Caco-2 (cell line): ENCODE measurements at places on chromosomes 5 and 9. TPM values are rescaled to one million over a fixed set of nuclear protein-coding genes. Genes with fewer than 3 reads are reported as not detected.
A peak's percentile ranks its signal among the peaks of the same experiment; 100 is the strongest.

DNA sequence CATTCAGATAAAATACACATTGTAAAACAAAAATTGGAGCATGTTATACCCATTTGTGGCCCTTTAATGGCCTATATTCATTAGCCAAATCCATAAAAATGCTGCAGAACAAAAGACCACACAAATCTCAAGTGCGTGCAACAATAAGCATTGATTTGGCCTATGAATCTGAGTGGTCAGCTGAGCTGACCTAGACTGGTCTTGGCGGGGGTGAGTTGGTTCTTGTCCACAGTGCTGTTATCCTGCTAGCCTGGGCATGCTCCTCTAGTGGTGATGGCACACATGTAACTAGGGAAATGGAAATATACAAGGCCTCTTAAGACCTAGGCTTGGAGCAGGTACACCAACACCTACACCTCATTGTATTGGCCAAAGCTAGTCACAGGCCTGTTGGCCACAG lies 122.2 kb upstream of the TBCA start:
- H3K36me3 ChIP-seq: no peaks in the 10 kb centered on the region
- no peak for DNase-seq
- H3K4me1 ChIP-seq: no peaks in the 10 kb centered on the region
- H3K4me3 ChIP-seq: no peak overlapping the region
- H3K27ac ChIP-seq: no peak overlapping the region
- no peaks in the 10 kb centered on the region for H3K27me3 ChIP-seq

LECT2 gene
- 0.51 and 0.70 TPM in 2 replicates for total RNA-seq

- H3K27ac ChIP-seq: no peak overlapping the region
- no peaks in the 10 kb centered on the region for H3K36me3 ChIP-seq
- no peaks in the 10 kb centered on the region; the same call in 1 of the 2 replicates for H3K27me3 ChIP-seq
- DNase-seq: no peak
- no peak overlapping the region for H3K4me3 ChIP-seq
Measured at GRCh38 chr5:137283801-137284200, 215.3 kb downstream of the SPOCK1 start.

GRCh38 chr9:135344523-135344901 lies 135.1 kb upstream of the PPP1R26 start:
- no peaks in the 10 kb centered on the region for H3K36me3 ChIP-seq
- DNase-seq: no peak
- H3K27me3 ChIP-seq: peaks cover 2% of the 10 kb centered on the region; the same call in 1 of the 2 replicates
- H3K4me3 ChIP-seq: no peak overlapping the region
- no peak overlapping the region for H3K27ac ChIP-seq

DNA sequence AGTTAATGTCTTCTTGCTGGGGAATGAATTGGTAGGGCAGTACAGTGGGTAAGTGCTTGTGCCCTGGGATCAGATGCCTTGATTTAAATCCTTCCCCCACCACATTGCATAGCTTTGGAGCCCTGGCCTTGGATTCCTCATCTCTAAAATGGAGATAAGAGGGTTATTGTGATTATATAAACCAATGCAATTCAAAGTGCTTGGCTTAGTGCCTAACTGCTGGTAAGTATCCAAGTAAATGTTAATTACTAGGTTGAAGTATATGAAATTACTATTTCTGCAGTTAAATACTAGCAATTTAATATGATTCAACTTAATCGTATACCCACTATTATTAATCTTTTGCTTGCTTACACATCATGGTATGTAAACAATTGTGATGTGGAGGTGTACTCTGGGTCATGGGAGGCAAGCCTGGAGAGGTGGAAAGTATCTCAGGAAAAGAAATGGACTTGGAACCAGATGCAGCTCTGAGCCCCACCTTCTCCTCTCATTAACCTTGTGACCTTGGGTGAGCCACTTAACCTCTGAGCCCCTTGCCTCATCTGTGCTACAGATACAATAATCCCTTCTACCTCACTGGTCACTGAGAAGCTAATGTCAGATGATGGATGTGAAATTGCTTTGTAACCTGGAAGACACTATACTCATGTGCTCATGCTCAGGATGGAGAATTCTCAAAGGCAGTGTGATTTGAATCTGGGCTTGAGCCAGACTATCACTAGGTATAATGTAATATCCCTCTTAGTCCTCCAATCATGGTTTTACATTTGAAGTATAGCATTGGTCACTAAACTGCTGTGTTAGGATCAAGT lies 23.8 kb downstream of the NEUROG1 start:
- DNase-seq: no peak
- no peak overlapping the region for H3K27ac ChIP-seq
- H3K27me3 ChIP-seq: no peaks in the 10 kb centered on the region; the same call in 1 of the 2 replicates

DOCK8 gene
- 15.2 and 15.6 TPM in 2 replicates for total RNA-seq

- peaks cover 7% of the 10 kb centered on the region for H3K4me1 ChIP-seq
- H3K27ac ChIP-seq: peak overlapping the region; percentile 79
- no peaks in the 10 kb centered on the region for H3K27me3 ChIP-seq
- no peaks in the 10 kb centered on the region for H3K36me3 ChIP-seq
- no peak for DNase-seq
- no peak overlapping the region for H3K4me3 ChIP-seq
Measured at GRCh38 chr5:176995122-176995490, 11.5 kb downstream of the UIMC1 start.

- peaks cover 15% of the 10 kb centered on the region for H3K4me1 ChIP-seq
- no peak for DNase-seq
- no peak overlapping the region for H3K4me3 ChIP-seq
- H3K27me3 ChIP-seq: no peaks in the 10 kb centered on the region
- H3K27ac ChIP-seq: no peak overlapping the region
- no peaks in the 10 kb centered on the region for H3K36me3 ChIP-seq
Measured at GRCh38 chr5:17364987-17365810, 132.8 kb upstream of the TAF11L2 start.

DNA sequence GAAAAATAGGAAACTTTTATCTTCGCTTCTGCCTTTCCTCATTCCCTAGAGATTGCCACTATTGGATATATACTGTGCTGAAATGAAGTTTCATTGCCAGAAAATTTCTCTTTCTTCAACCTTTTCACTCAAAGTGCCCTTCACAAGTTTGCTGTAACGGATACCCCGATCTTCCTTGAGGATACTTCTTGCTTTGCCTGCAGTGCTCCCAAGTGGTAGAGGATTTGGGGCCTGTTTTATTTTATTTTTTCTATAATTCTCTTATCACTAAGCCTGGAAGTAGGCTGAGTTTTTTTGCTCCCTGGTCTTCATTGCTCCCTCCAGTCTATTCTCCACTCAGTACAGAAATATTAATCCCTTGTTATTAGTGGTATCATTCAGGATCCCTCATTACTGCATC lies 481.4 kb upstream of the CDH18 start:
- H3K27ac ChIP-seq: no peak overlapping the region
- DNase-seq: no peak
- H3K4me3 ChIP-seq: no peak overlapping the region
- no peaks in the 10 kb centered on the region for H3K4me1 ChIP-seq
- H3K27me3 ChIP-seq: no peaks in the 10 kb centered on the region
- no peaks in the 10 kb centered on the region for H3K36me3 ChIP-seq

RAI14 gene
- total RNA-seq: 71.5 and 73.9 TPM in 2 replicates

GRCh38 chr9:24602693-24603352 lies 57.1 kb upstream of the IZUMO3 start:
- DNase-seq: no peak
- no peak overlapping the region for H3K4me3 ChIP-seq
- H3K4me1 ChIP-seq: no peaks in the 10 kb centered on the region
- no peaks in the 10 kb centered on the region for H3K36me3 ChIP-seq
- no peak overlapping the region for H3K27ac ChIP-seq

POLR3G gene
- total RNA-seq: 4.5 and 5.4 TPM in 2 replicates
